ENCODE measurements at places on chromosomes 2 and 18.

GRCh38 chr2:119641562-119642258 is 37.3 kb upstream of the TMEM177 start:
- DNase-seq: peak; percentile 83

GRCh38 chr2:189113963-189114362 is 65.6 kb downstream of the COL5A2 start:
- DNase-seq: no peak

GRCh38 chr18:33316146-33316587 is 124.4 kb downstream of the CCDC178 start:
- no peak for DNase-seq

- no peak for DNase-seq
Measured at GRCh38 chr2:54394392-54394791, 61.7 kb upstream of the SPTBN1 start.

- DNase-seq: peak; percentile 86
Measured at GRCh38 chr2:130332271-130333073, 10.2 kb upstream of the IMP4 start.

DNA sequence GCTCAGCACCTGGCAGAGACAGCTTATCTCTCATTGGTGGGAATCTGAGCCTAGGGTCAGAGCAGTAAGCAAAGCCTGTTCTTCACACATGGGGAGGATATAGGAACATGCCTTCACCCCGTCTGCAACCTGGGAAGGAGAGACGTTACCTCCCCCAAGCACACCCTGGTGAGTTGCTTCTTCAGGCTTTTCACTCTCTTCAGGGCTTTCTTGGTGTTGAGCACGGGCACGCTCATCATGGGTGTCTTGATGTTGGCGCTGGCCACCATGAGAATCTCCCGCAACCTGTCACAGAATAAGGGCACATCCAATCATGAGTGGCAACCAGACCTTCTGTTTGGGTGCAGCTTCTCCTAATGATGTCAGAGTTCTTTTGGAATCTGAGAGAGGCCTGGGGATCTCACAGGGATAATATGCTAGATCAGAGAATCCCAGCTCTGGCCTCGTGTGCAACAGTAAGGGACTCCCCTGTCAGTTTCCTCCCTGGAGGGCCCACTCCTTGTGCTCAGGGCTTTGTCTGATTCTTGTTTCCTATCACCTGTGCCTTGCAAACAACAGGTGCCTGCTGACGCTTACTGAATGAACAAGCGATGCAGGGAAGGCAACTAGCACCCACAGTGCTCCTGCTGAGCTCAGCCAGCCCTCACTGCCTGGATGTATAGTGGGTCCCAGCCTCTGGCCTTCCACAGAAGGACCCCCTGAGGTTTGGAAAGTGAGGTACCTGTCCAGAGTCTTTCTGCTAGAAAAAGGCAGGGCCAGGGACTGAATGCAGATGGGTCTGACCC is 66.3 kb downstream of the POLR1A start:
- DNase-seq: no peak

DNA sequence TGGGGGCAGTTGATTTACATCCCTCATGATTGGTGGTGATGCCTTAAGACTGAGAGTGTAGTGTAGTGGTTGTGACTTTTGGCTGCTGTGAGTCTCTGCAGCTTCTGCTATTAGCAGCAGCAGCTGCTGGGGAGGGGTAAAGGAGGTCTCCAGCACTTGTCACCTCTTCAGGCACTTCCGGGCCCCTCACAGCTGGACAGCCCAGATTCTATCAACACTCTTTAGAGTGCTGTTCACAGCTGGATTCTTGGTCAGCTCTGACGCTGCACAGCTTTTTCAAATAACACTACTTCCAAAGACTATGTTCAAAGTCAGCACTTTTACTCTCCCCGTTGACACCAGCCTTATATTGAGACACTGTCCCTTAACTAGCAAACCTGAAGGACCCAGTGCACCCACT is 396.0 kb downstream of the MEIS1 start:
- no peak for DNase-seq

GRCh38 chr2:241689306-241689705 is 2.7 kb upstream of the DTYMK start:
- no peak for DNase-seq

DNA sequence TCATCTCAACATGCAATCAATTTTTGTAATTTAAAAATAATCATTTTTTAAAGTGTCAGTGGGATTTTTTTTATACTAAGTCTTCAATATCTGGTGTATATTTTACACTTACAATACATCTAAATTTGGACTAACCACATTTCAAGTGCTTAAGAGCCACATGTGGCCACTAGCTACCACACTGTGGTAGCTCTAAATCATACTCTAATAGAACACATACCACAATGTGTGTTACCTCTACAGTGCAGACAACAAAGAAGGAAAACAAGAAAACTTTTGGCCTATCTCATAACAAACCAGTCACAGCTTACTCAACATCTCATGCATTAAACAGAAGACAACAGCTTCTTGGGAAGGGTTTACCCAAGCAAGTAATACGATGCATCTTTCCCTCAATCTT is 24.5 kb downstream of the PIAS2 start:
- no peak for DNase-seq

GRCh38 chr2:112137516-112138158 is 548 bp upstream of the FBLN7 start:
- DNase-seq: no peak

DNA sequence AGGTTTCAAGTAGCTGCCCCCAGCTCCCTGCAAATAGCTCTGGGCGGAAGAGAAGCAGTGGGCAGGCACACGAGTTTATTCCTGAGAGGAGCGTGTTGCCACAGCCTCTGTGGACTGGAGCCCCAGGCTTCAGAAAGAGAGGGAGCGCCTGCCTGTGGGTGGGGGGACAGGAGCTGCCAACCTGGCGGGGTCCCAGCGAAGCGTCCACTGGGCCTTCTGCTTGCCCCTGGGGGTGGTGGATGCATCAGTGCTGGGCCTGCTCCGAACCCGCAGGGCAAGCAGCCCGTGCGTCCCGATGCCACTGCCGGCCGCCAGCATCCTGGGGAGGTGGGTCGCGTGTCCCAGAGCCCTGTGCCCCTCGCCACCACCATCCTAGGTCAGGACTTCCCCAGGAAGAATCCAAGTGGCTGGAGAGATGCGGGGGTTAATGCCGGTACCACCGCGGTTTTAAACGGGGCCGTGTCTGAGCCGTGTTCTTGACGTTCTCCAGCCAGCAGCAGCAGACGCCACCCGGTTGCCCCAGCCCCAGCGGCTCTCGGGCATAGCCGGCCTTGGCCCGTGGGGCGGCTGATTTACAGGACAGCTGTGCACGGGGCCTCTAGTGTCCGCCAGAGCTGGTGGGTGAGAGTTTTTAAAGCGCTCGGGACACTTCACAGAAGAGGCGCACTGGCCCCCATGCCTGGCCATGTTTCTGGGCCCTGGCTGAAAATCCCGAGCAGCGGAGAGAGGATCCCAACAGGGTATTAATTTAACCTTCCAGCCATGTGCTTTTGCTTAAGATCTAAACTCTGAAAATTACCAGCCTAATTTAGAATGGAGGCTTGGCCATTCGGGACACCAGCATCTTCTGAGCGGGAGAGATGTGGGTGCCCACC is 84.7 kb downstream of the NFATC1 start:
- DNase-seq: no peak

Measured in stimulated activated CD8-positive, alpha-beta memory T cell treated with anti-CD3 and anti-CD28 coated beads, Interleukin-4, amount 100 ng/mL, for 48 hours (primary cell).